ENCODE measurements at places on chromosomes 2 and 18. TPM values are rescaled to one million over a fixed set of nuclear protein-coding genes. Genes with fewer than 3 reads are reported as not detected.
A peak's percentile ranks its signal among the peaks of the same experiment; 100 is the strongest.

GRCh38 chr2:140942284-140942683 is 1188.5 kb downstream of the LRP1B start:
- no peak for DNase-seq

- no peak for DNase-seq
Measured at GRCh38 chr18:34936772-34937171, 104.4 kb upstream of the MAPRE2 start.

DNA sequence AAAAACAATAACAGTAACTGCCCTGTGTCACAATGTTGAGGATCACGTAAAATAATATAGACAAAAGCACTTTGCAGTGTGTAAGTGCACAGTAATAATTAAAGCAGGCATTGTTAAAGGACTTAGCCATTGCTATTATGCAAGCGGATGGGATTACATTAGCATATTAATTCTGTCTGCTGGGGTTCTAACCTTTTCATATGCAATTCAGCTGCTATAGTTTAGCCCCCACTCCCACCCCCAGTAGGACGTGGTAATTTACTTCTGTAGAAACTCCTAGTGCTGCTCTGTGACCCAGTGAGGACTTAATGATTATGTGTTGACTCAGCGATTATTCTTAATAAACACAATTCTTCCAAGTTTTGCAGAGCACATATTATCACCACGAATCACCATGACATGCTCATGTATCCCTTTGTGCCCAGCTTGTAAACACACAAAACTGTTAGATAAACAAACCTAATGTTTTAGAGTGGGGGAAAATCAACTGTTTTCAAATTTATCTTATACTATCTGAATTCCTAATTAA is 5.1 kb upstream of the ADAM23 start:
- DNase-seq: no peak

Gene CIB4
- total RNA-seq: not detected

DNA sequence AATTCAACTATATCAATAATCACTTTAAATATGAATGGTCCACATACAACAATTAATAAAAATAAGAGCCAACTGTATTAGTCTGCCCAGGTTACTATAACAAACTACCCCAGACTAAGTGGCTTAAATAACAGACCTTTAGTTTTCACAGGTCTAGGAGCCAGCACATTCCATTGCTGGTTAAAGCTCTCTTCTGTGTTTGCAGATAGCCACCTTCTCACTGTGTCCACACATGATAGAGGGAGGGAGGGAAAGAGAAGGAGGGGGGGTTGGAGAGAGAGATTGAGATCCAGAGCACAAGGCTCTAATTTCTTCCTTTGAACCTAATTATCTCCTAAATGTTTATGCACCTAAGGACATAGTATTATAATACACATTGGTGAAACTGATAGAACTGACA is 267.8 kb upstream of the NXPH2 start:
- DNase-seq: no peak

GRCh38 chr2:9663008-9663879 is 32.4 kb upstream of the YWHAQ start:
- DNase-seq: no peak

GRCh38 chr2:63590626-63591408 is 2.1 kb downstream of the MDH1 start:
- peak; percentile 17 for DNase-seq

- peak; percentile 94 for DNase-seq
Measured at GRCh38 chr2:88038263-88039105, 17.1 kb downstream of the KRCC1 start.

DNA sequence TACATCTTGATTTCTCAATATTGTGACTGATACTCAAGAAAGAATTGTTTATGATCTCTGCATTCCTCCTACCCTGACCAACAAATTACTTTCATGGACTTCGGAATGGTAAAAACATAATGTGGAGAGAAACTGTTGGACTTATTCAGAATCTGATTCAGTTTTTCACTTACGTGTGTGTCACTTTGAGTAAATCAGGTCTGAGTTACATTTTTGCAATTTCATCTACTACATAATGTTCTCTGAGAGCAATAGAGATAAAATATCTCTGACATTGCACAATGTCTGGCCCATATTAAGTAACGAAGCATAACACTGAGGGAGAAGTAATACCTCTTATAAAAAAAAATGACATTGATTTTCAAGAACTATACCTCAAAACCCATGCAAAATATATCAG is 1337.9 kb upstream of the CHAC2 start:
- no peak for DNase-seq

Gene OLA1
- 132 TPM for total RNA-seq

- DNase-seq: no peak
Measured at GRCh38 chr2:226732478-226733188, 67.0 kb downstream of the IRS1 start.

Measured in bronchial epithelial cell (primary cell).